ENCODE measurements at places on chromosomes 3 and 15.
A peak's percentile ranks its signal among the peaks of the same experiment; 100 is the strongest.

- DNase-seq = no peak
Measured at GRCh38 chr3:23646184-23646920, 159.4 kb upstream of the UBE2E1 start.

GRCh38 chr15:49847423-49848281 is 226.8 kb downstream of the DTWD1 start:
- DNase-seq = no peak

DNA sequence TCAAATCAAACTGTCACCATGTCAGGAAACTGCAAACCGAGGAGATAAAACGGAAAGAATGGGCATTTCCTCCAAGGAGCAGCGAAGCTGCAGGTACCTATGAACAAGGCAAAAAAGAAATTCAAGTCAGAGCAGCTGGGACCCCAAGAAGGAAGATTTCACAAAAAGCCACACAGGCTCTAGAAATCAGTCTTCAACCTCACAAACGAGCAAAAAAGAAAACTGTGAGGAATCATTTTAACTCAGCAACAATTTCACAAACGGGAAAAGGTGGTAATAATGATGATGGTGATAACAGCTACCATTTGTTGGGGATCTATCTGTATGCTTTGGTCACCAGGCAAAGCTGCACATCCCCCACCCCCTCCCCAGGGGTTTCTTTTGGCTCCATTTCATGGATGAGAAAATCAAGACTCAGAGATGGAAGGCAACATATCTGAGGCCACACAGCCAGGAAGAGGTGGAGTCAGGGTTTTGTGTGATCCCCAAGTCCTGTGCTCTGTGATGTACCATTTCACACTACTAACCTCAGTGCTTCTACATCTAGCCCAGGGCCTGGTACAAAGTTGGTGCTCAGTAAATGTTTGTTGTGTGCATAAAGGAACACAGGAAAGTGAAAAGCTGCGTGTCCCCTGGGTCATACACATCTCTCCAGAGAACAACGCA is 109.9 kb downstream of the IQSEC1 start:
- DNase-seq = no peak

DNA sequence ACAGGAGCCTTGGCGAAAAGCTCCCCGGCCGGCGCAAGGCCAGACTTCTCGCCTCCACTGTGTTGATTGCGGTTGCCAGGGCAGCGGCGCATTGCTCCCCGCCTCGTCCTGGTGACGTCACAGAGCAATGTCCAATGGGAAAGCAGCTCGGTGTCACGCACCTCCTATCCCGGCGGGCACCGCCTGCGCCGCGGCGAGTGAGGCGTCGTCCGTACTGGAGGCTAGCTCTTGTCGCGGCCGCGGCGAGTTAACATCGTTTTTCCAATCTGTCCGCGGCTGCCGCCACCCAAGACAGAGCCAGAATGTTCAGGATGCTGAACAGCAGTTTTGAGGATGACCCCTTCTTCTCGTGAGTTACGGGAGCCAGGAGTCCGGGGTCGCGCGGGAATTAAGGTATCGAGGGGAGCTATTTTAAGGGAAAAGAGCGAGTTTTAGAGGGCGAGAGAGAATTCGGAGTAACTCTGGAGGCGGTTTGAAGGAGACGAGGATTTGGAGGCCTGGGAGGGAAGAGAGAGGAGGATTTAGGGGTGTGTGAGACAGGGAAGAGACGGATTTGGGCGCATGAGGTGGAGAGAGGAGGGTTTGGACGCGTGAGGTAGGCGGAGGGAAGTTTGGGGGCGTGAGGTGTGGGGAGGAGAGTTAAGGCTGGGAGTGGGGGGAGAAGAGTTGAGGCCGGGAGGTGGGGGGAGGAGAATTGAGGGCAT is at the start of gene MLF1:
Gene MLF1, plus strand, starts transcription at position 196 of the 704 bp plus-strand sequence. Its CDS starts 107 bp downstream, at position 303.
- DNase-seq = no peak

DNA sequence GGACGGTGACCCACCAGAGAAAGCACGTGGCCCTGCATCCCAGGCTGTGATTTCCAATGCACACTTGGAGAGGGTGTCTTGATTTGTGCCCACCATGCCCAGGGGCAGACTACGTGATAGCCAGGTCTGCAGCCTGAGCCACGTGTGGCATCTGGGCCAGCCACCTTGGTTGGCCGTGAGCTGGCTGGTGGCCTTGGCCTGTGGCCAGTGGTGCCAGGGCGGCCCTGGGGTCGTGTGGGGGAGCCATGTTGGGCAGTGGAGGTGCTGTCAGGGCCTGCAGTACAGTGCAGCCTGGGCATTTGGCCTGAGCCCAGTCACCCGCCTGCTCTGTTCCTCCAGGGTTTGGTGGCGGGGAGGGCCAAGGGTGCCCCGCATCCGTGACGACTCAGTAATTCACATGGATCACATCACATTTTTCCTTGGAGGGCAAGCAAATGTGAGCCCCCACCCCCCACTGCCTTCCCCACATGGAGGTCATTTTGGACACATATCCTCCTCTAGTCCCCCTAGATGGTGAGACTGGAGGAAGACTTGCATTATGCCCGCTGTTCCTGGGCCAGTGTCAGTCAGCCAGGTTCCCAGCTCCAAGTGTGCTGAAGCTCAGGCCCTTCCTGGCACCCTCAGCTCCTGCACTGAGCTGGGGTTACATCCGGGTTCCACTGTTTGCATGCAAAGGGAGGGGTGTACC is 201.4 kb downstream of the UBE3A start:
- no peak for DNase-seq

- DNase-seq = no peak
Measured at GRCh38 chr3:61200270-61200669, 51.0 kb downstream of the FHIT start.

GRCh38 chr15:90956274-90957030 is 1.8 kb downstream of the RCCD1 start:
- no peak for DNase-seq

DNA sequence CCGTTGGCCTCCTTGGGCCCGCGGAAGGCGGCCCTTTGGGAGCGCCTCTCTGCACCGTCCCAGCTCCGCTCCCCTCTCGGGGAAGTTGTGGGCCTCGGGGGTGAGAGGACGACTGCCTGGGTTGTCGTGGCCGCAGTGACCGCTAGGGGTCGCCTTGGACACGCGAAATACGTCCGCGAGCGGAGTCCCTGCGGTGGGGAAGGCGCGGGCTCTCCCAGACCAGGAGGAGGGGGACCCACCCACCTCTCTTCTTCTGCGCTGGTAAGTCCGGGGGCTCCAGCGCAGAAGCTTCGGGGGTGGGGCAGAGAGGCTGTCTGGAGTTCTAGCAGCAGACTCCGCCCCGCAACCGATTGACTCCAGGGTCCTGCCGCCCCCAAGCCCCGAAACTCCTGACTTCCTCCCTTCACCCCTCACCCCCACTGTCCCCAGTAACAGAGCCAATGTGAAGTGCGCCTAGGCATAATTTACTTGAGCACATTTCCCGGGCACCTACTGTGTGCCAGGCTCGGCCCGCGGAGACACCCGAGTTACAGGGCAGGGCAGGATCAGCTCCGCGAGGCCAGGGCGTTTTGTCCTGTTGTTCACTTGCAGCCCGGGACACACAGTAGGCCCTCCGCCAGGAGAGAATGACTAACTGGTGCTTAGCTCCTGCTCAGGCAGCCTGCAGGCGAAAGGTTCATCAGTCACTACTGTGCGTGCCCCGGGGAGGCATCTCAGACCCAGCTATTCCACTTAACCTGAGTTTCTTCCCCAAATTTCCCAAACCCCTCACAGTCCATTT is 32.8 kb downstream of the DNASE1L3 start:
- DNase-seq = peak; percentile 41

- DNase-seq = no peak
Measured at GRCh38 chr15:75195122-75195765, 6.4 kb upstream of the C15orf39 start.

- DNase-seq = no peak
Measured at GRCh38 chr3:45337839-45338470, 50.4 kb upstream of the LARS2 start.

DNA sequence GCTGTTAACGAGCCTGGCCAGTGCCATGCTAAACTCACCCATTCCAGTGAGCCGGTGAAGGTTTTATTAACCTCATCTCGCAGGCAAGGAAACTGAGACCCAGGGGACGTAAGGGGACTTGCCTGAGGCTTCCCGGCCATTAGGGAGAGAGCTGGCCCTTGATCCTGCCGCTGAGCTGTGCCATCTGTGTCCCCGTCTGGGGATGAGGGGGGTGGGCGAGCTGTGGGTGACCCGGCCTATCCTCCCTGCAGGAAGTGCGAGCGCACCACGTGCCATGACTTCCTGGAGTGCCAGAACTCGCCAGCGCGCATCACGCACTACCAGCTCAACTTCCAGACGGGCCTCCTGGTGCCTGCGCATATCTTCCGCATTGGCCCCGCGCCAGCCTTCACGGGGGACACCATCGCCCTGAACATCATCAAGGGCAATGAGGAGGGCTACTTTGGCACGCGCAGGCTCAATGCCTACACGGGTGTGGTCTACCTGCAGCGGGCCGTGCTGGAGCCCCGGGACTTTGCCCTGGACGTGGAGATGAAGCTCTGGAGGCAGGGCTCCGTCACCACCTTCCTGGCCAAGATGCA is 88.5 kb downstream of the FBLN2 start:
- DNase-seq = no peak

GRCh38 chr3:145094355-145094941 is 1066.5 kb downstream of the PLOD2 start:
- no peak for DNase-seq

DNA sequence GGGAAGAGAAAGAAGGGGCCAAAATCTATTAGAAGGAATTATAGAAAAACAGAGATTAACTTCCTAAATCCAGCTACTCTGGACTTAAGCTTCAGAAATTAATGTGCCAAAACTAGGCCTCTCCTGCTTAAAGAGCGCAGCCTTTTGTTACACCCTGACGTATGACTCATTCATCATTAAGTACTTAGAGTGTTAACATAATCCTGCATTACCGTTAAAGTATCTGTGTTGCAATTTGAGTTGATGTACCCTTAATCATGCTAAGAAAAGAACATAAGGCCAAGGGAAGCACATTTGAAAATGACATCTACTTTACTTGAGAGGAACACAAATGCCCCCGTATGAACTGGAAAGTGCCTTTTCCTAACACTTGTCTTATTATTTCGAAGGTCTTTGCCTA is 7.9 kb downstream of the HTR3D start:
- no peak for DNase-seq

DNA sequence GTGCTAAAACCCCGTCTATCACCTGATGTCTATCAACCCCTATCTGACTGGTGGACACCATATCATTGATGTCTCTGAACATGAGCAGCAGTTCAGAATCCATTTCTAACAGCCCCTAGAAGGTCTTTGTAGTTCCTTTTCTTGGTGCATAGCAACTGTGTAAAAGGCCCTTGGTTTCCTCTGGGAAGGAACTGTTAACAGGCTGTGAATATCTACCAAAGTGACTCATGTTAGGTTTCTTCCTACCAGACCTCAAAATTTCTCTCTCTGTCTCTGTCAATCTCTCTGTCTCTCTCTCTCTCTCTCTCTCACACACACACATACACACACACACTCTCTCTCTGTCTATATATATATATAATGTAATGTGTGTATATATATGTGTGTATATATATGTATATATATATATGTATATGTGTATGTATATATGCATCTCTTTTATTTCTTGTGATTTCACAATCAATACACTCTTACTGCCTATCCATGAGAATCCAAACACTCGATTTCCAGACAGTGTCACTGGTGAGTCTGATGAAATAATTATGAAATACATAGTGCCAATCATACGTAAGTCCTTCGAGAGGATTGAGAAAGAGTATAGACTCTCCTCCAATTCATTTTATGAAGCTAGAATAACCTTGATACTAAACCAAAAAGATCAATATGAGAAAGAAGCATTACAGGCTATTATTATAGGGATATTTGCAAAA is 335.9 kb upstream of the SLCO3A1 start:
- no peak for DNase-seq

GRCh38 chr15:73319460-73320245 is 49.1 kb downstream of the HCN4 start:
- DNase-seq = no peak

- DNase-seq = no peak
Measured at GRCh38 chr3:139657936-139658335, 19.8 kb downstream of the NMNAT3 start.

- DNase-seq = no peak
Measured at GRCh38 chr3:18114894-18115293, 310.2 kb downstream of the SATB1 start.

GRCh38 chr15:94287794-94288246 is 56.5 kb downstream of the MCTP2 start:
- peak; percentile 82 for DNase-seq

- DNase-seq = no peak
Measured at GRCh38 chr3:69994919-69995318, 4.6 kb upstream of the SAMMSON start.

DNA sequence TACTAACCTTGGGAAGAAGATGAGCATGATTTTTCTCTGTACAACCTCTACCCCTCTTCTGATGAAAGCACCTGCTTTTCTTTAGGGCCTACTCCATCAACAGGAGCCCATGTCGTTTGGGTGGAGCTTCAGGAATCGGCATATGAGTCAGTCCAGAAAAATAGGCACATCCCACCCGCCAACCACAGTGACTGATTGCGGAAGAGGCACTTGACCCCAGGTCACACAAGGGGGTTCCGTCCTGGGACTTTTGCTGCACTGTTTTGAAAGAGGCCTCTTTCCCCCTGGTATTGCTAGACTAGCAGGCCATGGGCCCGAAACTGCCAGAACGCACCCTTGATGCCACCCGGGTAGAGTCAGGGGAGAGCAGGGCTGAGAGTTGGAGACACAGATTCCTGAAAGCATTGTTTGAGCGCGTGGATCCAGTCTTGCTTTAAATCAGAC is 19.3 kb upstream of the NRROS start:
- DNase-seq = no peak

DNA sequence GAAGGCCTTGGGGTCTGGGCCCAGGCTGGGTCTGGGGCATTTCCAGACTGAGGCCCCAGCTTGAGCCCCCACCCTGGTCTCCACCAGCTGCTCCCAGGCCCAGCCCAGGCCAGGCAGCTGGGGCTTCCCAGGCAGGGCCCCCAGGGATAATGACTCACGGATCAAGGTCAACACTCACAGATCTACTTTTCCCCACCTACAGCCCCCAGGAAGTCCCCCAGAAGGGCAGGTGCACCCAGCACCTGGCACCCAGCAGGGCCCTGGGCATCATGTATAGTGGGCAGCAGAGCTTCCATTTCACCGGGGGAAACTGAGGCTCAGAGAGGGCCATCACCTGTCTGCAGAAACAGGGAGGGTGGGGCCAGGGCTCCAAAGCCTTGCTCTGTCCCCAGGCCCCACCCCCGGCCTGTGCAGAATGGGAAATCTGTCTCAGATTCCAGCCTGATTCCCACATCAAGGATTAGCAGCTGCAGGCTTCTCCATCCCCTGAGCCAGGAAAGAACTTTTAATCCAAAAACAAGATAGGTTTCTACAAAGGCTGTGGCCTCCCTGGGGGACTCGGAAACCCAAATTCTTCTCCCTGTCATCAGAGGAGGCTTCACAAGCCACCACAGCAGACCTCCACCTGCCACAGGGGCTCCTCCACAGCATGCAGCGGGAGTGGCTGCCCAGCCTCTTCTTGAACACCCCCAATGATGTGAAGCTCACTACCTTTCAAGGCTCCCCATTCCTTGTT is 49.8 kb downstream of the IQSEC1 start:
- DNase-seq = no peak

GRCh38 chr15:60077581-60078359 is 73.7 kb downstream of the FOXB1 start:
- no peak for DNase-seq

Measured in NK-92 treated with Interleukin-12 subunit alpha and Interleukin-12 subunit beta, amount 100 ng/mL, for 24 hours (cell line).